ENCODE measurements at places on chromosomes 2 and 18.

- no peak for DNase-seq
Observed at GRCh38 chr2:23326330-23326729, 58.6 kb upstream of the KLHL29 start.

GRCh38 chr2:128732976-128733431, 414.3 kb upstream of the HS6ST1 start:
- no peak for DNase-seq

DNA sequence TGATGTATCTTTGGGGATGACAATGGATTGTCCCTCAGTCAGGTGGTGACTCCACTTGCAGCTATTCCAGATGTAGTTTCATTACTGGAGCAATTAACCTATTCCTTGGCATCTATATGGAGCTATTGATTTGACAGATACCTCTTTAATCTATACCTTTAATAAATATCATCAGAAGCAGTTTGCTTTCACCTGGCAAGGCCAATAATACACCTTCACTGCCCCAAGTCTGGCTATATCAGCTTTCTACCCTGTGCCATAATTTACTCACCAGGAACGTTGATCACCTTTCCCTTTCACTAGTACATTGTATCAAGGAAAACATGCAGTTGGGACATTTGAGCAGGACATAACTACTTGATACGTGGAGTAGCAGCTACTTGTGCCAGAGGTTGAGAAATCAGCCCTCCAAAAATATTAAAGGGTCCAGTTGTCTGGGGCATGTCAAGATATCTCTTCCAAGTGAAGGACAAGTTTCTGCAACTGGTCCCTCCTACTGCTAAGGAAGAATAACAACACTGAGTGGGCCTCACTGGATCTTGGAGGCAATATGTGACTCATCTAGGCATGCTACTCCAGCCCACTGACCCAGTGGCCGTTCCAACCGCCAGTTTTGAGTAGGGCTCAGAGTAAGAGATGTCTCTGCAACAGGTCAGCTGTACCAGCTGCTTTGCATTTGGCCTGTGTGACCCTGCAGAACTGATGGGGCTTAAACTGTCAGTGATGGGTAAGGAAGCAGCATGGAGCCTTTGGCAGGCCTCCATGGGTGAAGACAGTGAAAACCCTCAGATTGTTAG, 67.0 kb downstream of the PSMG2 start:
- no peak for DNase-seq

DNA sequence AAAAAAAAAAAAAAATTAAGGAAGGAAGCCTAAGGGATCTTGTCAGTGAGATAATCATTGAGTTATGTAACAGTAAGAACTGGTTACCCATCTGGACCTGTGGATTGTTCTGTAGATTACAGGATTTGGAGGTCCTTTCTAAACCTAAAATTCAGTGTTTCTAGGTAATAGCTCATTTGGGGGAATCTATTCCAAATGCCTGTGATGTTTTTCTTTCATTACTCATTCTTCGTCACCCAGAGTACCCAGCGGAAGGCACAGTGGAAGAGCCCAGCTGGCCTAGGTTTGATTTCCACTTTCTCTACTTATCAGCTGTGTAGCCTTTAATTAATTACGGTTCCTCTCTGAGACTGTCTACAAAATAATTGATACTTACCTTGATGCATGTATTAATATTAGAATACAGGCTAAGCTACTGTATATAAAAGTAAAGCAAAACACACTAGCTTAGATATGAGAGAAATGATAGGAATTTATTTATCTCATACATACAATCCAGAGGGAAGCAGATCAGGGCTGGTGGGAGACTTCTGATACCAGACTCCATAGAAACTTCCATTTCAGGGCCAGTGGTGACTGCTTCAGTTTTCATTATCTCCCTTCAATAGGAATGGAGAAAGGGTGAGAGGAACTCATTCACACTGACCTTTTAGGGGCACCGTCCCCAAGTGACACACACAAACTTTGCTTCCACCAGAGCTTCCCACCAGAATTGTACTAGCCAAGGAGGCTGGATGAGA, 115.8 kb upstream of the NOSTRIN start:
- no peak for DNase-seq

DNA sequence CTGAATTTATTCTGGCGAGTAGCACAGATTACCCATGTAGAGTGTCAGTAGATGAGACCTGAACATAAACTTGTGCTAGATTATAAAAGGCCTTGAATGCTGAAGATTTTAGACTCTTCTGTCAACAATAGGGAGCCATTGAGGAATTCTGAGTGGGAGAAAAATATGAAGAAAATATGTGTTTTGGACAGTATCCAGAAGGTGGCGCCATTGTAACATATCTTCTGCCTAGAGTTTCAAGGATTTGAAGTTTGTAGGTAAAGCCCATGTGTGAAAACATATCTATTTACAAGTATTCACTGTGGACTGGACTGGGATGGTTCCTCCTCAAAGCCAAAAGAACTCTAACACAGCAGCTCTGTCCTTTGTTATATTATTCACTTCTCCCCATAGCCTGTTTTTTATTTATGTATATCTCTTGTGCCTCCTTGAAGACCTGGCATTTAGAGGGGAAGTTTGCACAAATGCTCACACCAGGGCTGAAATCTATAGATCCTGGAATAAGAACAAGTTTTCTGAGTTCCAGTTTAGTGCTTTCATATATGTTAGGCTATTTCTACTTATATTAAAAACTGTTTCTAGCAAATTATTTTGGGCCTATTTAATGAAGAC, 124.9 kb downstream of the RDH14 start:
- no peak for DNase-seq

DNA sequence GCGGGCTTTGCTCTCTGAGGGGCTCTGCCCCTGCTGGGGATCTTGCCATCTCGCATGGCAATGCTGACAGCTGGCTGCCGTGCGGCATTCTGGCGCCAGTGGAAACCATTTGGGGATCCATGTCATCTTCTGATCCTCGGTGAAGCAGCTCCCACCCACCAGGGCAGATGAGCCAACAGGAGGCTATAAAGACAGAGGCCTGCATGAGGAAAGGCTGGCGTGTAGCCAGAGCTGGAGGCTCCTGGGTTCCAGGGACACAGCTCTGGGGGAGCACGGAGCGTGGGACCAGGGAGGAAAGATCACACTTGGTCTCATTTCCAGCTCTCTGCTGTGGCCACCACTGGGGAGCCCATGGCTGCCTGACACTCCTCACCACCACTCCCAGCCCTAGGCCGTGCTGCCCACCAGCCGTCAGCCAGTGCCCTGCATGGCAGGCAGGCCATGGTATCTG, 145.8 kb downstream of the ZFP36L2 start:
- no peak for DNase-seq

DNA sequence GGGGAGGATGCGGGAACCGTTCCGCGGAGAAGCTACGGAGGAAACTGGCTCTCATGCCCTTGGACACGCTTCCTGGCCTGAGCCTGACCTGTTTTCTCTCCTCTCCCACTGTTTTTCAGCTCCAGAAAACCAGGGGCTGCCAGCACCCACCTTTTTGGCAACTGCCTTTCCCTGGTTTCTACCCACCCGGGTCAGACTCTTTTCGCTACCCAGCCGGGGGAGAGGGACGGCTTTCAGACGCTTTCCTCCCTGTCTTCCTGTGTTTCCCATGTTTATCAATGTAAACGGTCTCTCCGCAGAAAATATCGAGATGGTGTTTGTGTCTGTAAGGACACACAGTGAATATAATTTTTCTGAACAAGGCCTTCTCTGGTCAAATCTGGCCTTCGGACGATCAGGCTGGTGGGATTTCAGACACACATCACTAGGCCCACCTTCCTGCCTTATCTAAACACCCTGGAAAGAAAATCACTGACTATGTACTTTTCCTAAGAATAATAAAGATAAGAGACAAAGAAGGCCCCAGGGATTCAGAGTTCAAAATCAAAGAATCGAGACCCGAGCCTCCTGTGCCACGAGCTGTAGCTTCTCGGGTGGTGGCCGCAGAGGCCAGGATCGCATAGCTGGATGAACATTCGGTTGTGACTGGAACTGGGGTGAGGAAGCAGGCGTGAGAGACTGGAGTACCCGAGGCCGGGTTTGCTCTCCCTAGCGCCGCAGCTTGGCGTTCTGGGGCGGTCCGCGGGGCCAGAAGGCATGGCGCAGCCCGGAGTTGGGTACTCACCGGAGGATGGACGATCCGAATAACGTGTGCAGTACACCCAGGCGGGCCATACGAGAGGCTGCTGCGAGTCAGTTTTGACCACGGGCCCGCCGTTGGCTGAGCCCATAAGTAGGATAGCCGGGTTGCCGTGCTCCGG, 1.7 kb downstream of the EN1 start:
- DNase-seq = no peak

GRCh38 chr2:37529830-37530415, 141.5 kb downstream of the CDC42EP3 start:
- no peak for DNase-seq

DNA sequence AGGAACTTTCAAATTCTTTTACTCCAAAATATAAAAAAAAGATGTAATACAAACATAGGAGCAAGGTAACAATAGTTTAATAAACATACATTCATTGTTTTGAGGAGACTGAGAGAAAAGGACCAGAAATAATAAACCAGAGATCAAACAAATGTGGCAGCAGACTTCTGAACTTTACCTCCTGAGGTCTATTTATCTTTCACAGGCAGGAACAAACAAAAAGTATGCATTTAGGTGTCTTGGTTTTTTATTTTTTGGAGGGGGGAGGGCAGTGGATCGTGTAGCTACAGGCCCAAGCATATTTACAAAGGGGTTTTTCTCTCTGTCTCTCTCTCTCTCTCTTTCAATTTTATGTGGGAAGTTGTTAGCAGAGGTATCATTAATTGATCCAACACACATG, 5.6 kb downstream of the PPP4R1 start:
- no peak for DNase-seq

- no peak for DNase-seq
Observed at GRCh38 chr2:218961651-218962570, 2.4 kb downstream of the CDK5R2 start.

DNA sequence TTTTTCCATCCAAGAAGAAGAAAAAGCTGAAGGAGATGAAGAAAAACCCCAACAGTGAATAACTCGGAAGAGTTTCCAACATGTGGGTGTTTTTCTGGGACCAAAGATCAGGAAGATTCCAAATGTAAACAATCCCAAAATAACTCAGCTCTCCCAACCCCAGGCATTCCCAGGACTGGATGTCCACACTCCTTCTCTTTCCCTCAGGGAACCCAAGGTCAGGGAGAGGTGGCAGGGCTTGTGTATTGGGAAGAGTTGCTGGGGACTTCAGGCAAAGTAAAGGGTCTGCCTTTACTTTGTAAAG, 268.0 kb downstream of the DYSF start:
- DNase-seq = no peak

DNA sequence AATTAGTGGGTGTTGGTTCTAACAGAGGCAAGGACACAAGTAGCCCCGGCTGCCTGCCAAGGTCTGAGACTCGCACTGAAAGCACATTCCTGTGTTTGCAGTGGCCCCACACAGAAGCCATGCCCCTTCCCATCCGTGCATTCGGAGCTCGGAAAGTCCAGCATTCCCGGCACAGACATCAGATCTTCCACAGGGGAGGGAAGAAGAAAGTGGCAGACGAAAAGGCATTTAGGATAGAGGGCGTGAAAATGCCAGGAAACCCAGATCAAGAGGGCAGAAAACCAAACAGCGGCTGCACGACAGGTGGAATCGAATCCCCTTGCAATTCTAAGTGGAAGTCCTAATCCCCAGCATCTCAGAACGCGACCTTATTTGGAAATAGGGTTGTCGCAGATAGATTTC, 105.5 kb upstream of the ASB18 start:
- DNase-seq = no peak

DNA sequence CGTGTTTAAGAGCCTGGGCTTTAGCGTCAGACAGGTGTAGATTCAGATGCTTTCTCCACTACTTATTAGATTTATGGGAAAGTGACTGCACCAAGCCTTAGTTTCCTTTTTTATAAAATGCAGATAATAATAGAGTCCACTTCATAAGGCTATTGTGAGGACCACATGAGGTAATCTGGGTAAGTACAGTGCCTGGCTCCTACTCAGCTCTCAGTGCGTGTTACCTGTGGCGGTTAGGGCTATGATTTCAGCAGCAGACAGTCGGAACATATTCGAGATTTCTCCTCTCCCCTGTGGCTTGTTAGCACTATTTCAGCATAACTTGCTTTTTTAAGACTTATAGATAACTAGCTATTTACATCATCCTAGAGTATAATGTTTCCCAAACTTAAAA, 32.0 kb downstream of the MAP3K20 start:
- DNase-seq = no peak

DNA sequence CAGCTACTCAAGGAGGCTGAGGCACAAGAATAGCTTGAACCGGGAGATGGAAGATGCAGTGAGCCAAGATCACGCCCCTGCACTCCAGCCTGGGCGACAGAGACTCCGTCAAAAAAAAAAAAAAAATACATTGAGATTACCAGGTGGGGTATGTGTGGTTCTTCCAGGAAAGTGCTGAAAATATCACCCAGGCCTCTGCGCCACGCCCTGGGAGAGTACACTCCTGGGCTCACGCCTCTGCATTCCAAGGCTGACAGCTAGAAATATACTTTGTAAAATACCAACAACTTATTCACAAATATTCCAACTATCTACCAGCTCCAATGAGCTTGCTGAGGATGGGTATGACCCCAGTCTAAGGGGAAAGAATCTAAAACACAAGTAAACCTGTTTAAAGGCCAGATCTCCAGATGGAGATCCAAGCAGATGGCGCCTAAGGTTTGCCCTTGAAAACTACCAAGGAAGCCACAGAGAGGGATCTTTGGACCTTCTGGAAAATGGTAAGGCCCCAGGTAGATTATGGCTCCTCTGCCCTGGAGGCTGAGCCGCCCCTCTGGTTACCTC, 21.6 kb upstream of the B3GNT7 start:
- no peak for DNase-seq
